ENCODE measurements at places on chromosomes 3 and 15.

DNA sequence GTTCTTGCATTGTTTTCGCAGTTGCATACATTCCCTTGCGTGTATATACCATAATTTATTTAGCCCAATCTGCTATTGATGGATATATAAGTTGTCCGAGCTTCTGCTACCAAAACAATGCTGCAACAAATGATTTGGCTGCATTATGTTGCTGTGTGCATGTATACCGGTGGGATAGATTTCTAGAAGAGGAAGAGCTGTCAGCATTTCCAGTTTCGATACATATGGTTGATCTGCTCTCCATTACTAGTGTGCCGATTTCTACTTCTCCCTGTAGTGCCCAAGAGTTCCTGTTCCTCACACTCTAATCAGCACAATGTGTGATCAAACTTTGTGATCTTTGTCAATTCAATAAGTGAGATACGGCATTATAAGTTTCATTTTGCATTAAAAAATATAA, 92.8 kb upstream of the NMNAT3 start:
- no peak for DNase-seq

DNA sequence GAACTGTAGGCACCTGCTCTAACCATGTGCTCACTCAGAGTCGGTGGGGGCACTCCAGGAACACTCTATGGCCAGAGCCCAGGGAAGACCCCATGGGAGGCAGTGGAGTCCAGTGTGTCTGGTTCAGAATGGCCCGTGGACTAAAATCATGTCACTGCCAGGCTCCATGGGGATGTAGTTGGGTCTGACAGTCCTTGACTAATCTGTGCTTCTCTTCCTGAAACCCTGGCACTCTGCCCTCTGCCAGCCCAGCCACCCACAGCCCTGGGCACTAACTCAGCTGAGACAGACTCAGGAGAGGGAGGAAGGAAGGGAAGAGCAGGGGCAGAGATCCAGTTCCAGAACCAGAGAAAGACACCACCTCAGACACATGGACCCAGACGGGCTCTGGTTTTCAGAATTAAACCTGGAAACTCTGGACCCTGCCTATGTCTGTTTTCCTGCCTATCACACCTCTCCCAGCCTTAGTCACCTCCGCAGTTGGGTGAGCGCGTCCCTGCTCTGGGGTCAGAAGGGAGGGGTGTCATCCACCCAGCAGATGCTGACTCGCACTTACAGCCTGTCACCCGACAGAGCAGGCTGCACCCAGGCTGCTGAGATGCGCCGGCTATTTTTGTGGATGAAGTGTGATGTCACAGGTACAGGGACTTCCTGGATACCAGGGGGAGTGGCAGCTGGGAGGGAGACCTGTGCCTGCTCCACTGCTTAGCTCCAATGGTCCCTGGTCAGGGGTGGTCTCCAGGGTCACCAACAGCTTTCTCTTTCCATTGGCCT, 56.8 kb upstream of the INSYN1 start:
- no peak for DNase-seq

GRCh38 chr3:10389339-10389738, 68.4 kb upstream of the SEC13 start:
- no peak for DNase-seq

DNA sequence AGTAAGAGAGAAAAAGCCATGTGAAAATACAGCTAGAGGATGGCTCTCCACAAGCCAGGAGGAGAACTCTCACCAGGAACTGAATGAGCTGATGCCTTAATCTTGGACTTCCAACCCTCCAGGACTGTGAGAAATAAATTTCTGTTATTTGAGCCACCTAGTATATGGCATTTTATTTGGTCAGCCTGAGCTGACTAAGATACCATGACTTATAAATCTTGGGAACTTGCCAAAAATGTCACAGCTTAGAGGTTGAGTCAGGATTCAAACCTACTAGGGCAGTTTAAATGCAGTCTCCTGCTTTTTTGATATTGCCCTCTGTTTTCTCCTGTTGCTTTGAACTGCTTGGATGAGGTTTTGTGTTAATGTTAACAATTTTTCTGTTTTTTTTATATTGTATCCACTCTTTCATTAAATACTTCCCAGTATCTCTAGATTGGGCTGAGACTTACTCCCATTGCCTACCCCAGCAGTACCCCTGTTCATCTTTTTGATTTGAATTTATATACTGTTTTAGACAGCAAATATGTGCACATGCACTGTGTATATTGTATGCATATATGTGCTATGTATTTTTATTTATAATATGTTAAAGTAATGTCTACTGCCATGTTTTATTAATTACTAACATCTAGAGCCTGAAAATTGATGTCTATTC, 1223.2 kb downstream of the OTOL1 start:
- no peak for DNase-seq

DNA sequence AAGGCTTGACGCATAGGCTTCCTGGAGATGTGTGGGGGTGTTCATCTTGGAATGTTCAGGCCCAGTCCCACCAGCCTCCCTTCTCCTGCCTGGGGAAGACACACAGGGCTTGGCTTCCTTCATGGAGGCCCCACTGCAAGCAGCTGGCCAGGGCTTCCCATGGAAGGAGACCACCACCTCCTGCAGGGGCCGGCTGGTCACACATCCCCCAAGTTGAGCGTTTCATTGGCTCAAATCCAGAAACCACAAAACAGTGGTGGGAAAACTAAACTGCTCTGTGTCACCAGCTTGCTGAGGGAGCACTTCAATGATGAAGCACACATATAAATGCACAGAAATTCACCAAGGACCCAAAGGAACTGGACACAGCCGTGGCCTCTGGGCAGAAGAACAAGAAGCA, 8.3 kb downstream of the IQSEC1 start:
- no peak for DNase-seq
